ENCODE measurements at places on chromosomes 4 and X.

- DNase-seq = no peak
These were observed 327 bp downstream of the PNPLA4 start for GRCh38 chrX:7926914-7927258.

DNA sequence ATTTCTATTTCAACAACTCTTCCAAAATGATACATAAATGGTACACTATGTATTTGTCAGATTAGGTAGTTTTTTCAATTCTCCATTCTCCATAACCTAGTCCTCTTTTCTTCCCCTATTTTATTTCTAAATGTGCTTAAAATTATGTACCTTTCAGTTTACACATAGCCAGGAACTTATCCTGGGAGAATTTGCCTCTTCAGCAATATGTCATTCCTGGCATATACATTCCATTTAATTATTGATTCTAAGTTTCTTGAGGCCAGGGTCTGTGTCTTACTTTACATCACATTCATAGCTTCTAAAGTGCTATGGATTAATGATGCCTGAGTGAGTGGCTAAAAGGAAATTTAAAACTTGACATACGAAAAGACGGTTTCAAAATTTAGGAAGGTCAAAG is 199.8 kb downstream of the PDGFRA start:
- DNase-seq = no peak

GRCh38 chr4:127449449-127449848 is 183.3 kb upstream of the INTU start:
- no peak for DNase-seq

DNA sequence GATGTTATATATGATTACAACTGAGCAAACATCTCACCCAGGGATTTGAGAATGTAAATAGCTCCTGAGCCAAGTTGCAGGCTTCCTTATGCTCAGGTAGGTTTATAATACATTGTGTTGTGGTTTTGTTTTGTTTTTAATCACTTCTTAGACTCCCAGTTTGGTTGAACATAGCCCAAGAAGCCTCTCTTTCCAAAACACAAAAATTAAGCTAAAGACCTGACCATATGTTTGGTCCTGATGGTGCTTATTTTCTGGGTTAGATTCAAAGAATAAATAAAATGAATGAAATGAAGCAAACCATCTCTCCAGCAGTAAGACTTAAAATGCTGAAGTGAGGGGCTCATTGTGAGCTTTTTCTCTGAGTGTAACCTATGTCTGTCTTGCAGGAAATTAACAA is 93.5 kb downstream of the GRXCR1 start:
- no peak for DNase-seq

DNA sequence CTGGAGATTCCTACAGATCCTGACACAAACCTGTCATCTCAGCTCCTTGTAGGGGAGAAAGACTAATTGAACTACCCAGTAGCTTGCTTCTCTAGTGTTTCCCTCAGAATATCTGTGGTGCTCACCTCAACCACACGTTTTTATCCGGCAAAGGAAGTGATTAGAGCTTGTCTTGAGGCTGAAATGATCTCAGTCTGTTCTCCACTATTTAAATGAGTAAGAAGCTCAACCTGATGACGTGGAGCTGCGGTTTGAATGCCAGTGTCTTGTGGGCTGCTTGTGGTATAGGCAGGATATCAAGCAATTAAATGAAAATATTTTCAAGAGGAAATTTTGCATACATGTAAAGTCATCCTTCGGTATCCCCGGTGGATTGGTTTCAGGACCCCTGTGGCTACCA is 270.2 kb downstream of the TLL1 start:
- DNase-seq = no peak

DNA sequence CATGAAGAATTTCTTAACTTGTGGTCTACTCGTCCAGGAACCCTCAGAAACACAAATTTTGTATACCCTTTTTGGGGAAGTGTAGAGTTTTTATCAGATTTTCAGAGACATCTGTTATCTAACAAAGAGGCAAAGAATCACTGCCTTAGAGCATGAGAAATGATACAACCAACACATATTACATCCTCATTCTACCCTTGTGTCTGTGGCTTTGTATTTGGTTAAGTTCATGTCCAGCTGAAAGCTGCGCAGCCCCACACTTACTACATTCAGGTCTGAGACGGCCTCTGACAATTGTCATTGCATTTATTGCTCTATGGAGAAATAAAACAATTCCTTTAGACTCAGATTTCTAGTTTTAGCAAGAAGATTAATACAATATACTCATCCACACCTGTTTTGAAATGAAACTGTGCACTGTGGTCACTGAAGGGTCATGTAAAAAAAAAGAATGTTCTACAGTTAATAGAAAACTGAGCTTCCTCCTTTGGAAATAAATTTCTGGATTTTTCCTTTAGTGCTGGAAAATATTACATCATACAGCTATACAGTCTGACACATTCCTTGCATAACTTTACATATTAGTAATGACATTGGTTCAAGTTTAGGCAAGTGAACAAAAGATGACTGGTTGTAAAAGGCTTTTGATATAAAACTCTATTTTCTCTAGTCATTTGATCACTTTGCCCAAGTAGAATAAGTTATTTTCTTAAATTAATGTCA is 39.8 kb downstream of the GLRB start:
- DNase-seq = no peak

GRCh38 chr4:179569549-179569948 is 2127.3 kb upstream of the AGA start:
- no peak for DNase-seq

GRCh38 chr4:6914448-6914847 is 4.8 kb downstream of the TBC1D14 start:
- no peak for DNase-seq

- no peak for DNase-seq
These were observed 516.1 kb upstream of the NR3C2 start for GRCh38 chr4:148958317-148958716.

GRCh38 chr4:124710015-124710741 is 2.4 kb downstream of the ANKRD50 start:
- no peak for DNase-seq

DNA sequence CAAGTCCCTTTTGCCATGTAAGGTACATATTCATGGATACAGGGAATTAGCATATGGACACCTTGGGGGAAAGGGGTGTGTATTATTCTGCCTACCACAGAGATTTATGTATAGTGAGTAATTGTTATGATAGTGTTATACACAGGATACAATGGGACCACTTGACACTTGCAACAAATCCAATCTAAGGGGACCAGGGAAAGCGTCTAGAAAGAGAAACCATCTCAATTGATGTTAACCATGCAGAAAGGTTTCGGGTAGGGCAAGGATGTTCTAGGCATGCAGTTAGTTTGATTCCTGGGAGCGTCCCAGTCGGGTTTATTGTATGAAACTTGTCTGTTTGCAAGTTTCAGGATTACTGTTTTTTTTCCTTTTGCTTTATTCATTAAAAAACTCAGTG is 34.2 kb downstream of the MMRN1 start:
- DNase-seq = no peak

GRCh38 chrX:46704767-46705386 is 54.0 kb downstream of the SLC9A7 start:
- no peak for DNase-seq

GRCh38 chr4:54185044-54185780 is 43.9 kb upstream of the PDGFRA start:
- no peak for DNase-seq

- no peak for DNase-seq
These were observed 48.5 kb downstream of the SNCA start for GRCh38 chr4:89788206-89789072.

DNA sequence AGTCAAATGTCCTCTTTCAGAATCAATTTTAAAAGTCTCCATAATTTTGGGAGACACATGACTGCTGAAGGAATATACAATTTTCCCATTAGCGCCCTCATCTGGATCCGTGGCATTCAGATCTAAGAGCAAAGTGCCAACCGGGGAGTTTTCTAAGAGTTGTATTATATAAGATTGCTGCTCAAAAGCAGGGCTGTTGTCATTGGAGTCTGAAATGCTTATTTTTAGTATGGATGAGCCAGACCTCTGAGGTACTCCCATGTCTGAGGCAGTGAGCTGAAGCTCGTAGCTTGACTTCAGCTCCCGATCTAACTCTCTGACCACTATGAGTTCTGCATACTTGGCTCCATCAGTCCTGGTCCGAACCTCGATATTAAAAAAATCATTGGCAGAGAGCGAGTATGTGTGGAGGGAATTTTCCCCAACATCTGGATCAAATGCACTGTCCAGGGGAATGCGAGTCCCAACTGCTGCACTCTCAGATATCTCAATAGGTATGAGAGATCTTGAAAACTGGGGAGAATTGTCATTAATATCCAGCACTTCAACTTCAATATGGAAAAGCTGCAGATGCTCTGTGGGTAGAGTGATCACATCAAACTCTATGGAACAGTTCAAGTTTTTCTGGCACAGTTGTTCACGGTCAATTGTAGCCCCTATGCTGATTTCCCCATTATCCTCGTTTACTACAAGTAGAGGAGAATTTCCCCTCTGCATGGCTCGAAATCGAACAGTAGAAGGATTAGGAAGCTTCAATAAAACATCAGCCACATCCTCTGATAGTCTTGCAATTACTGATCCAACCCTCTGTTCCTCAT is 917 bp downstream of the PCDH18 start:
- no peak for DNase-seq

DNA sequence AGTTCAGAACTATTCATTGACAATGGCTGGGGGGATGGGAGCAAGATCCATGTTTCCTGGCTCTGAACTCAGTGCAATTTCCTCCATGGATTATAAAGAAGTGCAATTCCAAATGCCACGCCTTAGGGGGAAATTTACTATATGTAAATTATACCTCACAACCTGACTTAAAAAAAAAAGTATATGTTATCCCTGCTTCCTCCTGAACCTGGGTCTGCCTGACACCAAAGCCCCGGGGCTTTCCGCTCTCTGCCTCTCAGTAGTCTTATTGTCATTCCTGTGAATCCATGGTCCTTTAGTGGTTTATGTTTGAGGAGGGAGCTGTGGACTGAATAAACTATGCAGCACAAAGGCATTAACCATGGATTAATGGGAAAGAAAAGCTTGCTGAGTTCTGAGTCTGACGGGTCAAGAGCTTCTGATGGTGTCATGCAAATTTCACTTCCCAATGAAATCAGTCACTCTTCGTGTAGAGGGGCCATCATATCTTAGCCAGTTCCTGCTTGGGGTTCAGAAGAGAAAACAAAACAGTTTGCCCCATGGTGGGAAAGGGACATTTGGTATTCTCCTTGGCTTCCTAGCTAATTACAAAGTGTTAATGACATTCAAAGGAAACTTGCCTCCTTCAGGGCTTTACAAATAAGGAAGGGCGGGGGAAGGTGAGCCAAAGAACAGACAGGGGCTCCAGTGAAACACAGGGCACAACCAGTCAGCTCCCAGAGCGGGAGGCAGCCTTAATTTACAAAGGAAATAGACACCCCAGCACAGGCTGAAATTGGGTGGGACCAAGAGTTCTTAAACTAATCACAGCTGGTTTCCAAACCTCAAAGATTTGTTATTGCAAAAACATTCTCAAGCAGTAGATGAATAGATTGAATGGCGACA is 14.3 kb downstream of the FAM9C start:
- no peak for DNase-seq

DNA sequence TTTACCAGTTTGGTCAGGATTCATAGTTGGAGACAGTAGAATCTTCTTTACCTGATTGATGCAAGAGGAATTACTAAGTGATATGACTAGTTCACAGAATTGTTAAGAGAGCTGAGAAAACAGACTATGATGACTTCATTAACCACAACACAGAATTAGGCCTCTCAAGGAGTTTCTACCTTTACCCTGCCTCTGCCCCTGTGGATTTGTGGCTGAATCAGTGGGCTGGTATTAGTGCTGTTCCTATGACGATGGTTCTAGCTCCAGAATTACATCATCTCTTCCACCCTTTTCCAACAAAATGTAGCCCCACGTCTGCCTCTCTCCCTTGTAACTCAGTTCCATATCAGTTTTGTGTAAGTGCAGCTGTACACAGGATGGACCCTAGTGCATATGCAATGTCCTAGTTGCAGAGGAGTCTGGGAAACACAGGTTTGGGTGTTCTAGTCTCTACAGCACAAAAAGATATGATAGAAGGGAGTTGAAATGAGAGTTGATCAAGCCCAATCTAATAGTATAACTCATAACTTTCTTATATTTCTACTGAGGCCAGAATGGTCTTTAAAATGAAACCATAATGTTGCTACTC is 99.3 kb downstream of the ANXA5 start:
- no peak for DNase-seq

DNA sequence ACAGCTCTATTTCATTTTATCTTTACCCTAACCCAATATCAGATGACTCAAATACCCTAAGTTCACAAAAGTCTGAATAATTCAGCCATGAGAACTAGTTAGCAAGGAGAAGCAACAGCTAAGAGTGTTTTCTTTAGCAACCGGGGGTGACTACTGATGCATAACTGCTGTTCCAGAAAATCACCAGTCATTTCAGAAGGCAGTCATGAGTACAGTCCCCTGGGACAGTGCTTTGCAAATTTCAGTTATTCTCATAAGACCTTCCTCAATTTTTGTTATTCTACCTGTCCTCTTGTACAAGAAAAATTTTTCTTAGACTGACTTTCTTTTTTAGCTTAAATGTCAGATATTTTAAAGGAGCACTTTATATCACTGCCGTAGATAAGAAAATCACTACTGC is 16.4 kb downstream of the BANK1 start:
- DNase-seq = no peak

DNA sequence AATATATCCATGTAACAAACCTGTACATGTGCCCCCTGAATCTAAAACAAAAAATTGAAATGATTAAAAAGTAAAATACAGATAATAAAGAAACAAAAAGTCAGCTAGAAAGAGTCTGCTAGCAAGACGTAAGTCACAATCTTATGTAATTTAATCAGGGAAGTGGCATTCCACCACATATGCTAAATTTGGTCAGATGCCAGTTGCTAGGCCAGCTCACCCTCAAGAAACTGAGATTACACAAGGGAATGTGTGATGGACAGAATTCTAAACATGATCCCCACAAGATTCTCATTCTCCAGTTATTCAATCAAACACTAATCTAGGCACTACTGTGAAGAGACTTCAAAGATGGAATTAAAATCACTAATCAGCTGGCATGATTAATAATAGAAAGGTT is 689.3 kb downstream of the CENPC start:
- DNase-seq = no peak

DNA sequence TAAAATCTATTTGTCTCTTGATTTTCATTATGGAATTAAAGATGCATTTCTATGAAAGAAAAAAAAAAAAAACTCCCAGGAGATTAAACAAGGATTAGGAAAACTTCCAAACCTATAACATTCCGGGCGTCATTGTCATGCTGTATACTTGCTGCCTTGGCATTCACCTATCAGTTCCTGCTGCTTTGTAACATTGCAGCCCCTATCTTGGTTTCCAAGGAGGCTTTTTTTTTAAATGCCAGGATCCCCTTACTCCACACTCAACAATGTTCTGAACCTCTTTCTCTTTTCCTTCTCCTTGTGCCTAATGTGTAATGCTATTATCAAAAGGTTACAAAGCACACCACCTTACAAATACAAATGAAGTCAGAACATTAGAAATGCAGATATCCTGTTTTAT is 20.5 kb upstream of the BEND4 start:
- no peak for DNase-seq

- no peak for DNase-seq
These were observed 490.3 kb upstream of the EPHA5 start for GRCh38 chr4:66160606-66161005.
